AG09309 (cell line): ENCODE measurements at places on chromosomes 7 and 10.

- DNase-seq: no peak
Measured at GRCh38 chr7:26101361-26102151, 50.4 kb upstream of the NFE2L3 start.

DNA sequence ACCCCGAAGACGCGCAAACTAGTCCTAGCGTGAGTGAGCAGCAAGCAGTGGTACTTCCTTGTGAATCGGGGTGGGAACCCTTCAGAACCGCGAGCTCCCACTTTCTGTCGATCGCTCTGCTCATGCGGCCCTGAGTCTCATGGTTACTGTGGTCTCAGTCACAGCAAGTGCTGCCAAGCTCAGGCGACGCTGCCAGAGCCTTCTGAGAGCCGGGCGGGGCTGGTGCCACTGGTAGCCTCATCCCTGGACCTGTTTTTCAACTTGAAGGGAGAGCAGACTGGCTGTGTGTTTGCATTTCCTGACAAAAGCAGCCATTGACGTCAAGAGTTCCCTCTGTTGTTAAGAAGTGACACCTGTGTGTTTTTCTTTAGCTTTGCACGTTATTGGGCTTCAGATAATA lies 32.9 kb upstream of the BHLHA15 start:
- DNase-seq: no peak

DNA sequence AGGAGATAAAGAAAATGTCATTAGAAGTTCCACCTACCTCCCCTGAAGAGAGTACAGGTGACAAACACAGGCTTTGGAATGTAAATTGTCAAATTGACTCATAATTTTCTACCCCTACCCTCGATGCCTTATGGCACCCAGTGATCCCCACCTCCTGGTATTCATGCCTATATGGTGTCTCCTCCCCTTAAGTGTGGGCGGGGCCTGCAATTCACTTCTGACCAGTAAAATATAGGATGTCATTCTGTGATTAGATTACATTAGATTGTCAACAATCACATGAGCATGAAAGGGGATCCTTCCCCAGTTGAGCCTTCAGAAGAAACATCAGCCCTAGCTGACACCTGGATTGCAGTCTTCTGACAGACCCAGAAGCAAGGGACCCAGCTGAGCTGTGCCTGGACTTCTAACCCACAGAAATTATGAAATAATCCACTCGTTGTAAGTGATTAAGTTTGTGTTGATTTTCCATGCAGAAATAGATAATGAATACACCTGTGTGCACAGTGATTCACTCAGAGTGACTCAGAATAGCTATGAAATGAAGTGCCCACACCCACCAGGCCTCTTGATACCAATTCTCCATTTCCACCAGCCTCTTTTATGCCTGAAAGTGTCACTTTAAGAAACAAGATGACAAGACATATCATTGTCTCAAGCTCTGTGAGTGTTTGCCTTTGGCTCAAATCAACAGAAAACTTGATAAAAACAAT lies 8.5 kb upstream of the SLC39A12 start:
- DNase-seq: no peak

DNA sequence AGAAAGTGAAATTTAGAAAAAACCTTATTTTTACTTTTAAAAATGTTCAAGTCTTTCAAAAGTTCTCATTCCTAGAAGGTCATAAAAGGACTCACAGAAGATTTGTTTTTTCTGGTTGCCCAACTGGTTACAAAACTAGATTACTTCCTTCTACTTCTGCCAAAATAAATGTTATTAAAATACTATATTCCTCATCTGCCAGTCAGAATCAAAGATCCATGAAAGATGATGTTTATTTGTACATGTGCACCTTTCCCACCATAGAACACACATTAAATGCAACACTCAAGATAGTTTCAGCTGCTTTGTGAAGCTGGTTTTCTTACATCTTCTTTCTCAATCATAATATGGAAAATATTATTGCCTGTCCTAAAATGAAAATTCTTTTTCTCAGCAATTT lies 465.4 kb downstream of the ETV1 start:
- no peak for DNase-seq

- no peak for DNase-seq
Measured at GRCh38 chr10:6233725-6234277, 31.1 kb downstream of the PFKFB3 start.

DNA sequence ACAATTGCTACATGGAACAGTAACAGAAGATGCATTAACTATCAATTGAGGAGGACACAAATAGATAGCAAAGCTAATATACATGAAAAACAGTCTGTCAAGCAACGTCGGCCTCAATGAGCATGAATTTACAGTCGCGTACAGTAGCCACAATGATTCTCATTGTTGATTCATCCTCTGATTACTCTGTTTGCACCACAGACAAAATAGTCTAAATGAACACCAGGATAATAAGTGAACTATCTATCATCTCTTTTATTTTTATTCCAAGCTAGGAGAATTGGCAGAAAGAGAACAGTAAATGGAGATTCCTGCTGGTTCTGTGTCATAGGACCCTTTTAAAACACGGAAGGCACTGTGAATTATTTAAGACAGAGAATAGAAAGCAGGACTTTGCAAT lies 108.5 kb downstream of the EVX1 start:
- DNase-seq: no peak
